ENCODE measurements at places on chromosomes 16 and 17.

- DNase-seq: no peak
These were observed 1.5 kb upstream of the CLDN7 start for GRCh38 chr17:7263801-7264078.

DNA sequence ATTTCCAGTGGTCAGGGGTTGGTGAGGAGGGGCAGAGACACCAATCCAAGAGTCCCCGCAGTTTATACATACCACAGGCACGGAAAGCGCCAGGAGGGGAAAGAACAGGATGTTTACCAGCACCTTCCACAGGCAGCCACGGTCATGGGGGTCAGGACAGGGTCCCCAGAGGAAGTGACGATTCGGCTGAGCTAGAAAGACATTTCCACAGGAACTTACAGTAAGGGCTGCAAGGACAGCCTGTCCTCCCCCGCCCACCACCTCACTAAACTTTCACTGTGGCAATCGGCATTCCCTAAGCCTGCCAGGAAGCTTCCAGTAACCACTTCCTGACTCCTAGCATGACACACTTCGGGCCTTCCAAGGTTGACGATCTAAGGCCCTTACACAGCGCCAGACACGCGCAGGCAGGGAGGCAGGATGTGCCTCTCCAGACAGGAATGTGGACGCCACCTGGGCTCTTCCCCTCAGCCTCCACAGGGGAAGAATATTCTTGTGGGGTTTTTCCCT is 1.2 kb upstream of the MT2A start:
- DNase-seq: no peak

DNA sequence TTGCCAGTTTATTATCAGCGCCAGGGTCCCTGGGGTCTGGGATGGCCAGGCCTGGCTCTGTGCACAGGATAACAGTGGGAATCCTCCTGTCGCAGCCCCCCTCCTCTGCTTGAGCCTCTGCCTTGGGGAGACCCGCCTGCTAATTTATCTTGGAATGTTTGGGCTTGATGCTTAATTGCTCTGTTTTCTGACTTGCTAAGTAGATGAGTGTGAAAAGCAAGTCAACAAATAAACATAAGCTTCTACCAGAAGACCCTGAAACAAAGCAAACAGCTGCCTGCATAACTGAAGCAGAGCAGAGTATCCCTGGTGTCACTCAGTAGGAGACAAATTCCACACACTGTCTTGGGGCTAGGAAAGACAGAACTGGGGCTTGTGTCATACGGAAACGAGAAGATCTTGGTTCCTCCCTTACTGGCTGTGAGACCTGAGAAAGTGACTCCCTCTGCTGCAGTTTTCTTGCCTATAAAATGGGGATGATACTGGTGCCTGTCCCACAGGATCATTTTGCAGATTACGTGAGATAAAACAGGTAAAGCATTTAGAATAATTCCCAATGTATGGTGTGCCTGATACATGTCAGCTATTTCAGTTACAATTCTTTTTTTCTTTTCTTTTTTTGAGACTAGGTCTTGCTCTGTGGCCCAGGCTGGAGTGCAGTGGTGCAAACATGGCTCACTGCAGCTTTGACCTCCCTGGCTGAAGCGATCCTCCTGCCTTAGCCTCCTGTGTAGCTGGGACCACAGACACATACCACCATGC is 44.8 kb upstream of the IRX3 start:
- DNase-seq: no peak

GRCh38 chr16:69089091-69089910 is 16.2 kb upstream of the HAS3 start:
- DNase-seq: no peak

- no peak for DNase-seq
These were observed 41.0 kb downstream of the STAT5A start for GRCh38 chr17:42329025-42329976.

- DNase-seq: no peak
These were observed 240.3 kb upstream of the IRX3 start for GRCh38 chr16:54526916-54527315.

GRCh38 chr17:80465327-80465974 is 11.0 kb downstream of the NPTX1 start:
- no peak for DNase-seq

- DNase-seq: peak; percentile 82
These were observed 15.4 kb downstream of the RHBDL3 start for GRCh38 chr17:32281011-32281451.

DNA sequence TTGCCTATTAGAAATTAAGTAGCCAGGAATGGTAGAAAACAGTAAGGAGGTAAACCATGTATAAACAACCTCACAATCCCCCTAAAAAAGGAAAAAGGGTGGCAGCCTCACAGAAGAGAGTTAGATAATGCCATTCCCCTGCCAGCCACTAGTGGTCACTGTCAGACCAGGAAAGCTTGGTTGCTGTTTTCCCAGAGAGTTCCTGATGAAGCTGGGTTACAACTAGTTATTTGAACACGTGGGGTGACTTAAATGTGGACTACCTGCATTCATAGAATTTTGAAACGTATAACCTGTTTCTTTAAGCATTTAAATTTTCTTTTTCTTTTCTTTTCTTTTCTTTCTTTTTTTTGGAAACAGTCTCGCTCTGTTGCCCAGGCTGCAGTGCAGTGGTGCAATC is 5.8 kb downstream of the GPRC5C start:
- no peak for DNase-seq

GRCh38 chr16:70526403-70526802 is 2.8 kb downstream of the SF3B3 start:
- no peak for DNase-seq

- DNase-seq: no peak
These were observed 158.4 kb upstream of the IRX3 start for GRCh38 chr16:54444851-54445458.

GRCh38 chr17:9350080-9350479 is 225.5 kb downstream of the STX8 start:
- DNase-seq: no peak

GRCh38 chr17:56110463-56111135 is 42.7 kb upstream of the ANKFN1 start:
- DNase-seq: no peak

GRCh38 chr17:17723354-17724261 is 42.4 kb downstream of the RAI1 start:
- DNase-seq: no peak

DNA sequence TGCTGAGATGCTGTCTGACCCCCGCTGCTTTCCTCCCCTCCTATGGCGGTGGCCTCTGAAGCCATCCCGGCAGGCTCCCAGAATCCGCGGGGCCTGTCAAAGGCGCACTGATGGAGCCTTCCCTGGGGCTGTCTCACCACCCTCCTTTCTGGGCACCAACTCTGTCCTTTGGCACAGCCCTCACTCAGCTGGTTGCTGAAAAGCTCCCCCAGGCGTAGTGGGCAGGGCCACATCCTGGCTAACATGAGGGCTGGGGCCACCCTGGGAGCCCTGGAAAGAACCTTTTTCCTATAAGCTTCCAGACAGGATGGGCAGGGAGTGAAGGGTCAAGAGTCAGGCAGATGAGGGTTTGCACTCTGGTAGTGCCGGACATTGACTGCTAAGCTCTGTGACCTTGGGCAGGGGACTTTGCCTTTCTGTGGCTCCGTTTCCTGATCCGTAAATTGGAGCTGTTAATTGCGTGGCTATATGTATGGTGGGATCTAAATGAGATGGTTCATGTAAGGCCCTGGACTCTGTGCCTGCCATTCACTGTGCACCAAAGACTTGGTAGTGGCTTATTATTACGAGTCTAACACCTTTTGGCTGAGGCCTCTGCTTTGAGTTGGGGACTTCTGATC is 27.6 kb upstream of the LASP1NB start:
- no peak for DNase-seq

DNA sequence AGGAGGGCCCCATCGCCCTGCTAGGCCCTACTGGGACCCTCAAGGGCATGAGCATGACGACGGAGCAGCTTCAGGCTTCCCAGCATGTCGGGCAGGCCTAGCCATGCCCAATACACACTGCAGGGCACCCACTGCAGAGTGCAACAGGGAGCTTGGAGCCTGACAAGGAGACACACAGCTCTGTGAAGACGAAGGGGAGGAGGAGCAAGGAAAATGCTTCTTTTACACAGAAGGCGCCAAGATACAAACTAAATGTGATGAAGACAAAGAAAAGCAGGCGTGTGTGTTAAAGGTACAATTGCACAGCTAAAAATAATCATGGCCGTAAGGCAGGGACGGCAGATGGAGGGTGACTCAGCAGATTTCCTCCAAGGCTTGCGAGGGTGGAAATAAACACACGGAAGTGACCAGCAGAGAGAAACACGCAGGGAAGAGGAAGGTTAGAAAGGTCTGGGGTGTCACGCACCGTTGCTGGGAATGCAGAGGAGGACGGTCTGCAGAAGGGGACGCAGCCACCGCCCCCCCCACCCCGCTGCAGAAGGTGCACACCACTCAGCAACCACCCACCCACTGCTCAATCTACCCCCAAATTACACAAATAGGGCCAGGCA is 108.5 kb downstream of the ZNF778 start:
- DNase-seq: no peak

DNA sequence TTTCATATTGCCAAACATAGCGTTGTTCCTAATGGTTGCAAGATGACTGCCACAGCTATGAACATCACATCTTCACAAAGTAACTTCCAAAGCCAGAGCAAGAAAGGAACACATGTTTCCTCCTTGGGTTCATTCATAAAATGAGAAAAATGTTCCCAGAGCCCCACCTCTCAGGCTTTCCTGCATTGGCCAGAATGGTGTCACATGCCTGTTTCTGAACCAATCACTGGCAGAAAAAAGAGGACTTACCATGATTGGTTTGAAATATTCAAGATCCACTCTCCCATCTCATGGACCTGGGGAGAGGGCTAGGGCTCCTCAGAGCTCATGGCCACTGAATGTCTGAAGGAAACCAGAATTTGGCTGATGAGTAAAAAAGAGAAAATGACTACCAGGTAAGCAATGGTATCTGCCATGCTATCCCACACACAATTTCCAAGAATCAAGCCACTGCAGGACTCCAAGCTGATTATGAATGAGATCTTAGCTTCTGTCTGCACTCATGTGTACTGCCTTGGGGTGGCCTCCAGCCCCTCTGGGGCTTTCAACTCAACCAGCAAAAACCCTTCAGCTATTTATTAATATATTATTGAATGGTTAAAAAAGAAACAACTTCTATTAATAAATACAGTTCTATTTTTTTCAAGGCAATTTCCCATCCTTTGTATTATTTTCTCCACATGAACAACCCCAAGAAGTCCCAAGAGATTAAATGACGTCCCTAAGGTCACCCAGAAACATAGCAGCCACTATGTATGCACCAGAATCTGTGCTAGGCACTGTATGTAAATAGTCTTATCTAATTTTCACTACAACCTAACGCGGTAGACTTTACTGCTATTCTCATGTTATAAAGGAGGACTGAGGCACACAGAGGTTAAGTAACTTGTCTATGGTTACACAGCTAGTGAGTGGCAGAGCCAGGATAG is 61.4 kb upstream of the TMC5 start:
- no peak for DNase-seq

DNA sequence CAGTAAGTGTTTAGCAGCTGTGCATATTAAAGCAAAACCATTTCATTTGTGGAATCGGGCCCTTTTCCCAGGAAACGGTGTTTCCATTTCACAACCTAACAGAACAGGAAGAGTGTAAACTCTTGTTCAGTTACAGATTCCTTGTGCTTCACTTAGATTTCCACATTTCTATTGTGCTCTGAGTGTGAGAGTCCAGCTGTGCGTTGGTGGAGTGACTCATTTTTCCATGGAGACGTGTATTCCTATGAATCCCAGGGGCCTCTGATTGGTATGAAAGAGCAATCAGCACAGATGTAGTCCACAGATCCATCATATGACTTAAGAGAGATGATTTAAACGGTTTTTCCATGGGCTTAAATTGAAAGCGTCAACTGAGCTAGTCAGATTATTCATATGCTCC is 13.3 kb upstream of the CAVIN1 start:
- DNase-seq: peak; percentile 59

- DNase-seq: peak; percentile 3
These were observed 5.0 kb upstream of the PRSS54 start for GRCh38 chr16:58299757-58300349.

- no peak for DNase-seq
These were observed 44.7 kb downstream of the REXO5 start for GRCh38 chr16:20850981-20851380.

GRCh38 chr17:72386619-72387237 is 265.9 kb downstream of the SOX9 start:
- no peak for DNase-seq

DNA sequence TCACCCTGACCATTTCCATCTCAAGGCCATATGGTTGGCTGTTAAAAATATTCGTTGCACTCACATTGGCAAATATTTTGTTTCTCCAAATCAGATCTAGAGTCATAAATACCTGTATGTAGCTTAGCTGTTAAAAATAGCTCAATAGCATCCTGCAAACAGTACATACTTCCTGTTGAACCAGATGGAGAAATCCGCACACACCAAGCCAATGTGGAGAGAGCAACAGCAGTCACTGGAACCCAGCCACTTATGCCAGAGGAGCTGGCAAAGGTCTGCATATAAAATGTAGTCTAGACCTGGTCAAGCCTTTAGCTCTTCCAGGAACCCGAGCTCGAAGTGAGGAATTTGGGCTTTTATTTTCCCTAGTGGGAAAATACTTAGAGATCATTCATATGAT is 146.4 kb upstream of the KCNJ16 start:
- DNase-seq: no peak

- no peak for DNase-seq
These were observed 79.0 kb downstream of the C16orf78 start for GRCh38 chr16:49452578-49452977.

DNA sequence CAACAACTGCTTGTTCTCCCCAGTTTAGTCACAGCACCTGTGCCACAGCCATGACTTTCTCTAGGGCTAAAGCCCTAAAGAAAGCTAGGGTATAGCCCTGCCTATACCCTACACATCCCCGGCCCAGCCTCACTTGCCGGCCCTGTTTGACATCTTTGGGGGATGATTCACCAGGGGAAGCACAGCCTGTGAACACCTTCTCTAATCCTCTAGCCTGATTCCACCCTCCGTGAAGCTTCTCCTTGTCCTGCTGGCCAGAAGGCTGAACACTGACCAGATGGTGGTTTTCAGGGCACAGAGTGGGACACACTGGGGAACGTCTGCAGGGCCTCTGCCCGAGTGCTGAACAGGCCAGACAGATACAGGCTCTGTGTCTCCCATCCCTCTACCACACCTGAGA is 6.0 kb downstream of the CLEC16A start:
- DNase-seq: no peak

DNA sequence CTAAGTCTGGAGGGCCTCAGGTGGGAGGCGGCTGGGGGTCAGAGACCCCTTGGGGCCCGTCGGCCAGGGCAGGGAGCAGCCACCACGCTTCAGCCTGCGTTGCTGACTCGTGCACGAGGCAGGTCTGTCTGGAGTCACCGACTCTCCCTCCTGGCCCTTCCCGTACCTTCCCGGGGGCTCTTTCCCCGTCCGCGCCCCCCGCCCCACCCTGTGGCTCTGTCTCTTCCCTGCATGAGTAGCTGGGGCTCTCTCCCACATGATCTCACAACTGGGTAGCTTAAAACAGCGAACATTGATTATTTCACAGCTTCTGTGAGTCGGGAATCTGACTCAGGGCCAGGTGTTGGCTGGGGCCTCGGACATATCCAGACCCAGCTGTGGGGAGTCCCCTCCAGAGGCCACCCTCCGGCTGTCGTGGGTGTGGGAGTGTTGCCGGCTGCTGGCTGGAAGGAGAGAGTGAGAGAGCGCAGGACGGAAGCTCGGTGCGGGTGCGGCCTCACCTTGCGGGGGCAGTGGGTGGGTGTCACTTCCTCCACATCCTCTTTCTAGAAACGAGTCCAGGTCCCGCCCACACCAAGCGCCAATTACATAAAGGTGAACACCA is 17.3 kb downstream of the BAHCC1 start:
- no peak for DNase-seq

- no peak for DNase-seq
These were observed 19.7 kb downstream of the ALOX12B start for GRCh38 chr17:8067806-8068205.

Data from NCI-H774 (cell line).